ENCODE measurements at places on chromosomes 2 and 18.

GRCh38 chr2:157508676-157509075 is 64.8 kb upstream of the CYTIP start:
- DNase-seq, result no peak

DNA sequence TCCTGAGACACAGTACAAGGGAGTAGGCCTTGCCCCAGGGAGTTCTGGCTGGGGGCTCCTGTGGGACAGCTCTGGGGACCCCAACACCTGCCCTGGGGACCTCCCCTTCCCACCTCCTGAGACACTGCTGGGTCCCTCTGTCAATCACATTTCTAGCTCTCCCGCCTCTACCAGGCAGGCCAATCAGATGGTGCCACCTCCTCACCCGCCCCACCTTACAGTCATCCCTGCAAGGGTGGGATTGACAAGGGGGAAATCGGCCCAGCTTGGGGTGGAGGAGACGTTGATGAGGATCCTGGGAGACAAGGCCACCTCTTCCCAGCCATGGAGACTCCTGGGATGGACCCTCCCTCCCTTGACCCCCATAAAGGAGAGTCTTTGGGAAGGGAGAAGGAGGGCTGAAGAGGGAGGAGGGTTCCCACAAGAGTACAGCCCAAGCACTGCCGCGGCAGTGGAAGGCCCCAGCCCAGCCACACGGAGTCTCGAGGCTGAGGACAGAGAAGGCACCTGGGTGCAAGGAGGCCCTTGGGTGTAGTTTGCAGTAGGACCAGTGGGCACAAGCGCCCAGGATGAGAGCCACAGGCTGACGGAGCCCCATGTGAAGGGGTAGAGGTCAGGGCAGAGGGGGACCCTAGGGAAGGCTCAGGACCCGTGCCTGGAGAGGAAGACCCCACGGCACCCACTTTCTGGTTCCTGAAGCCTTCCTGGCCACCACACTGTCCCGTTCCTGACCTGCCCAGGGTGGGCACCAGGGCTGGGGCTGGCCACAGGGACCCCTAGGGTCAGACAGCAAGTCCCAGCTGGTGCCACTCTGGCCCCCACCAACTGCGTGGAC is 109.9 kb upstream of the OTOS start:
- no peak for DNase-seq

GRCh38 chr2:219886615-219887014 is 259.2 kb downstream of the SLC4A3 start:
- DNase-seq, result no peak

GRCh38 chr2:104163611-104164130 is 690.2 kb upstream of the POU3F3 start:
- DNase-seq, result no peak

- no peak for DNase-seq
These were observed 32.4 kb upstream of the ITPRID2 start for GRCh38 chr2:181859123-181859522.

DNA sequence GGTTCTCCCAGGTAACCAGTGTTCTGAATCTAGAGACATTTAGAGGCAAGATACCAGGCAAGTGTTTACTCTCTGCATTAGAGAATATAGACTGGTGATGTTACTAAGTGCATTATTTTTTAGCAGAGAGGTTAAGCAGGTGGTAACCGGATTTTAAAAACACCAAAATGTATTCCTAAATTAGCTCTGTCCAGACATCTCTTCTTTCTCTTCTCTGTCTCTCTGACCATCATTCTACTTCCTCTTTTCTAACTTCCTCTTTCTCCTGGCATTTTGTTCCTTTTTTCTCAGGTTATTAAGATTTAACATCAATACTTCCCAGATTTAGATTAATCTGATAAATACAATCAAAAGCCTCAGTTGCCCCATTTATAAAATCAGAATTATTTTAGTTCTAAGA is 31.7 kb upstream of the DYNC1I2 start:
- DNase-seq, result no peak

All from activated T-cell treated with anti-CD3 and anti-CD28 coated beads, Interleukin-2, amount 50 U/mL, for 48 hours (primary cell).